ENCODE measurements at places on chromosomes 7 and 10.
A peak's percentile ranks its signal among the peaks of the same experiment; 100 is the strongest.

GRCh38 chr7:138396251-138397070 lies 63.6 kb upstream of the TRIM24 start:
- DNase-seq = no peak

GRCh38 chr10:52879091-52879807 lies 106.7 kb upstream of the MBL2 start:
- DNase-seq = no peak

DNA sequence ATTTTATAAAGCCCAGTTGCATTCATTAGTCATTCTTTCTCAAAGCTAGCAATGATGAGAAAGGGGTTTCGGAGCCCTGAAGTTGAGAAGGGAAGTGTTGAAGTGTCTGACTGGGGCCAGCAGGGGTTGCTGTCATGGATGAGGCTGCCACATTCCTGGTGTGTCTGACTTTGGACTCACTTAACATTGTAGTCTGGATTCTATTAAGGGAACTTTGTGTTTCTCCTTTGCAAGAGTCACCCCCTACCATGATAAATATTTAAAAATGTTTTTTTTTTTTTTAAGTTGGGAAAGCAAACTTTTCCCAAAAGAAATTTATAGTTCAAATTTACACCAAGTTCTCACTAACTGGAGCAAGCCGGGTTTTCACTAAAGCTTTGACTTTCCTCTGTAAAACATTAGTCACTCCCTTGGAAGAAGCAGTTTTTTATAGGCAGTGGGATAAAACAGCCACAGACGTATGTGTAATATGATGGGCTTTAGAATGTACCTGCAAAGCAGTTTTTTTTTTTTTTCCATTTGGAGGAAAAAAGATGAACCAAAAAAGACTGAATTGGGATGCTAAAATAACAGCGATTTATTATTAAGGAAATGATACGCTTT lies 243.6 kb downstream of the TWIST1 start:
- no peak for DNase-seq

DNA sequence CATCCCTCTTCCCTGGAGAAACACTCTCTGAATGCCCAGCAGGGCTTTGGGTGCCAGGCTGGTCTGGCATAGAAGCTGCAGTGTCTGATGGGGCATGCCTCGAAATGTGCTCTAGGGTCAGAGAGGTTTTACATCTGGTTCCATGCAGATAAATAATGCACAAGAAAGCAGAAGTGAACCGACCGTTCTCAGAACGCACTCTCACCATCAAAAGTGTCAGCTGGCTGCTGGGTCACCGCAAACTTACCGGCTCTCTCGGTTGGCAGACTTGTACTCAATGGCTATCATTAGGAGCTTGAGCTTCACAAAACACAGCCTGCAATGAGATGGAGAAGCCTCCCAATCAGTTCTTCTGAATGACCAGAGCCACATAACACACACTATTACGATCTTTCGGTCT lies 610.0 kb downstream of the KCNMA1 start:
- no peak for DNase-seq

- no peak for DNase-seq
Measured at GRCh38 chr7:6658618-6659345, 21.7 kb downstream of the ZNF316 start.

- DNase-seq = no peak
Measured at GRCh38 chr10:119177708-119178371, 772 bp downstream of the PRDX3 start.

DNA sequence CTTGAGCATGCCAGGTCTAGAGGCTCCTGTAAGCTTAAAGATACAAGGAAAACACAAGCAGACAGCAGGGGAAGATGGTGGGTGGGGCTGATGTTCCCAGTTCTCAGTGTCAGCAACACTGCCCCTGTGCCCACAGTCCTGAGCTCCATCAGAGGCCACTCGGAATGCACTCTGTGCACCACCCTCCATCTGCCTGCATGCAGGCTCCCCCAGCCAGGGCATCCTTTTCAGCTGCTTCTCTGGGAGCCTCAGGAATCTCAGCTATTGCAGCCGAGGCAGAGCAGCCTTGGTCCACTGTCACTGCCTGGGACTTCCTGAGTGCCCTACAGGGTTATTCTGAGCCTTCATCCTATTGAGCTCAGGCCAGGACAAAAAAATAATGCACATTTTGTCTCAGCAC lies 22.2 kb downstream of the LBX1 start:
- no peak for DNase-seq

DNA sequence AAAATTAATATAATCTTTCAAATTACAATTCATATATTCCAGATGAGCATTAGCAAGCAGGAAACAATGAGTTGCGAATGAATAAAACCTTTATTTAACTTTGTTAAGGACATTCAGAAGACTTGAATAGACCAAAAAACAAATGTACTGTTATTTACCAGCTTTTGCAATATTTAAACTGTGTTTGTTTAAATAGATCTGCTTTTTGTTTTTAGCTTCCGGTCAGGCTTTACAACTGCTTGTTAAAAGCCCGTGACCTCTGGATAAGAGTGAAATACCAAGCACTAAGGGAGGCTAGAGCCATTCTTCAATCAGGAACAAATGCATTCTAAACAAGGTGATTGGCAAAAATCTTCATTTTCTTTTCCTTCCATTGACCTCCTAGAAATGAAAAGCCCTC lies 184.9 kb upstream of the GNAI1 start:
- no peak for DNase-seq

GRCh38 chr7:64555046-64555445 lies 7.8 kb downstream of the ZNF680 start:
- DNase-seq = no peak

GRCh38 chr10:86961481-86962091 lies 3.2 kb downstream of the SNCG start:
- DNase-seq = no peak

- no peak for DNase-seq
Measured at GRCh38 chr7:15018981-15019380, 116.4 kb upstream of the DGKB start.

DNA sequence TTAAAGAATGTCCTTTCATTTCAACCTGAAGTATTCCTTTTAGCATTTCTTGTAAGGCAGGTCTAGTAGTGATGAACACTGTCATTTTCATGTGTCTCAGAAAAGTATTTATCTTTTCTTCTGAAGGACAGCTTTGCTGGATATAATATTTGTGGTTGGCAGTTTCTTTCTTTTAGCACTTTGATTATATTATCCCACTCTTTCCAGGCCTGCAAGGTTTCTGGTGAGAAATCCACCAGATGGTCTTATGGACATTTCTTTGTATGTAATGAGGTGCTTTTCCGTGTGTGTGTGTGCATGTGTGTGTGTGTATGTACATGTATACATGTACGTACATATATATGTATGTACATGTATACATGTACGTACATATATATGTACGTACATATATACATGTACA lies 7.3 kb downstream of the CASP7 start:
- DNase-seq = no peak

- no peak for DNase-seq
Measured at GRCh38 chr7:55072251-55072650, 53.4 kb downstream of the EGFR start.

DNA sequence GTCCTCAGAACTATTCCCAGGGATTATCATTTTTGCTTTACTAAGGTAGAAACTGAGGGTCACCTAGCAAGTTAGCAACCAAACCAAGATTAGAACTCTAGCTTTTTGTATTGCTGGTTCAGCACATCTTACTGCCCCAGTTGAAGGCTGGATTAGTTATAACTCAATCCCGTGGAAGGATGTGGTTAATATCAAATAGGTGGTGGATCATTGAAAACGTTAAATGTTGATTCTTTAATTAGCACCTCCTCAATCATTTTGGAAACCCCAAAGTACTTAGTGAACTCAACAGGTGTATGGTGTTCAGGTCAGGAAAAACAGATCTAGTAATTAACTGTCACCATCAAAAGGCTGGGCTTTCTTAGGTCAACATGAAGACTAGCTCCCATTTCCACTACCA lies 152.4 kb downstream of the ARID5B start:
- DNase-seq = no peak

GRCh38 chr10:71970869-71971268 lies 6.7 kb downstream of the CHST3 start:
- DNase-seq = no peak

GRCh38 chr7:1813394-1814088 lies 143.5 kb downstream of the ELFN1 start:
- DNase-seq = no peak

DNA sequence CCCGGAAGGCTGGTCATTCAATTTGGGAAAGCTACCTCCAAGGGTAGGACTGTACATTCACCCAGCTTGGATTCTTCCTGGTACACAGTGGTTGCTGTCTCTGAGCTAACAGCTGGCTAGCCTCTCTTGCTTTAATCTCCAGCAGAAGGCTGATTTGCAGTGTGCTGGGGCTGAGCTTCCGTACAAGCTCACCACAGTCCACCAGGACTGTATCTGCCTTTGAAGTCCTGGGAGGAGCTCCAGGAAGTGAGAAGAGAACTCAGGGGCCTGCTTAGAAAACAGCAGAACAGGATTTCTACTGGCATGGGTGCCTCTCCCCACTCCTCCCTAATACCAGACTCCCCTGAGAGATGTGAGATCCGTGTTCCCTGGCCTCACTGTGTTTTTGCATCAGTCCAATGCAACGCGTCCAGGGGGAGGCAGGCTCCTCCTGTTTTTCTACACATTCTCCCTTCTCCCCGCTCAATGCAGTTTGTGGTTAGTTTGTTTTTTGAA lies 6.6 kb downstream of the AFAP1L2 start:
- DNase-seq = no peak

GRCh38 chr7:146090023-146090645 lies 26.5 kb upstream of the CNTNAP2 start:
- DNase-seq = no peak

DNA sequence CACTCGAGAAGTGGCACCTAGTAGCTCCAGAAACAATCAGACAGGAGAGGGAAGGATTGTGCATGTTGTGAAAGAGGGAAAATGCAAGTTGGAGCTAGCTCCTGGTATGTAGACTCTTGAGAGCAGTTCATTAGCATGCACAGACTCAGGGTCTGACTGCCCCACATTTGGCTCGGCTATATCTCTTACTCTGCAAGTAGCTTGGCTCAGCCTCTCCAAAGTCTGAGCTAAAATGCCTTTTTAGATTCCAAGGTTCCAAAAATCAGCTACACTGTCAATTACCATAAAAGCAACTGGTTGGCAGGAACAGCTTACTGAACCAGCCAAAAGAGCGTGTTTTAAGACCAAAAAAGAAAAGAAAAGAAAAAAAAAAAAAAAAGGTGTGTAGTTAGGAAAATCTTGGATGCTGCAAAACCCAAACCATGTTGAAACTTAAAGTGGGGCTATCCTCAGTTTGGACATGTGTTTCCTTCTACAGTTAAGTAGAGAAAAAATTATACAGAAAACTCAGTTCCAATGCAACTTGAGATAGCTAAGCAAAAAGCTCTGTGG lies 65.5 kb downstream of the MKX start:
- DNase-seq = no peak

- no peak for DNase-seq
Measured at GRCh38 chr10:13916384-13916947, 329.7 kb downstream of the PRPF18 start.

GRCh38 chr7:150450491-150451001 lies at the start of gene GIMAP8:
Gene GIMAP8, plus strand, starts transcription at chr7:150450630. Its CDS starts 16,069 bp downstream, at chr7:150466699.
- DNase-seq = peak; percentile 40

- DNase-seq = no peak
Measured at GRCh38 chr10:116160271-116160670, 112.7 kb downstream of the GFRA1 start.

- DNase-seq = no peak
Measured at GRCh38 chr7:96786998-96787395, 77.4 kb upstream of the SEM1 start.

DNA sequence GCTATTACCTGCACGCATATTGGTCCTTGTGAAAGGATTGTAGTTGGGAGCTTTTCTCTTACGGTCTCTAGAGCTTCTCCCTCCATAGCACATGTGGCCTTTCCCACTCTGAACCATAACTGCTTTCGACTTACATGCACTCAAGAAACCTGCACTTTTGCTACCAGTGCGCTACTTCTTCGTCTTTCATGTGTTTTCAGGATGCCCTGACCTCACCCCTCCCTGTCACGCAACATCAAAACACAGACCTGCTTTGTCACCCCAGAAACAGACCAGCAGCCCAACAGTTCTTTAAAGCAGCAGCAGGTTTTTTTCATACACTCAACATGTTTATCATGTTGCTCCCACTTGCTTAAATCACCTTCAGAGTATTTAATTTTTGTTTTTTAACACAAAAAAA lies 243.5 kb upstream of the TCF7L2 start:
- DNase-seq = no peak

GRCh38 chr10:47440207-47440606 lies 43.7 kb downstream of the ANXA8 start:
- no peak for DNase-seq

GRCh38 chr10:78118591-78118990 lies 84.9 kb downstream of the RPS24 start:
- DNase-seq = no peak

DNA sequence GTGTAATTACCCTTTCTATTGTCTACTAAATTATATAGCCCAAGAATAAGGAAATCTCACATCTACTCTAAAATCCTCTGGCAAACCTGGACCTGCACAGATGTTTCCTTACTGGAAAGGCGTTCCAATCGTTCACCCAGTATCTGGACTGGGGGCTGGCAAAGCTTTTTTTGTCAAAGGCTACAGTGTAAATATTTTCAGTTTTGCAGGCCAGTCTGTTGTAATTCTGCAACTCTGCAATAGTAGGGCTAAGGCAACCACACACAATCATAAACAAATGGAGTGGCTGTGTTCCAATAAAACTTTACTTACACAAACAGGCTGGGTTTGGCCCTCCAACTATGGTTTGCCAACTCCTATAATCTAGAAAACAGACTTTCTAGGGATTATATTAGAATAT lies 56.2 kb downstream of the GLI3 start:
- no peak for DNase-seq

- no peak for DNase-seq
Measured at GRCh38 chr7:27199849-27200760, at the start of gene HOXA13. Gene HOXA13, minus strand, starts transcription at chr7:27200091. Its CDS starts 14 bp downstream, at chr7:27200077.

All from pulmonary artery endothelial cell (primary cell).